ENCODE measurements at places on chromosomes 3 and 15.

GRCh38 chr3:187746059-187746441 is 782 bp upstream of the BCL6 start:
- DNase-seq, result no peak

DNA sequence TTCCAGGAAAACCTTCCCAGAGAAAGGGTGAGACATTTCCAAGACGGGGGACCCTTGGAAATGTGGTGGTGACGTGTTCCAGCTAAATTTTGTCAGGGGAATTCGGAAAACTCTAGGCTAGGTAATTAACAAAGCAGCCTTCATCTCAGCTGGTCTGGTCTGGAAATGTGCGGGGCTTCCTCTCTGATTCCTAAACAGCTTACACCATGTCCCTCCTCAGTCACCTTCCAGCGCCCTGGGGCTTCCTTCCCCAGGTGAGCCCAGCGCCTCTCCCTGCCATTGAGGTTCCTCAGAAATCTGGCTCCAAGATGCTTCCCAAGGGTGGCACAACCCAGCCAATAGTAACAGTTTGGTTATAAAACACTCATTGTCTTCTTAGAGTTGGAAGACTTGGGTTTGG is 571 bp downstream of the ACAD9 start:
- DNase-seq, result no peak

- no peak for DNase-seq
Measured at GRCh38 chr3:158743664-158744566, 11.7 kb upstream of the RARRES1 start.

DNA sequence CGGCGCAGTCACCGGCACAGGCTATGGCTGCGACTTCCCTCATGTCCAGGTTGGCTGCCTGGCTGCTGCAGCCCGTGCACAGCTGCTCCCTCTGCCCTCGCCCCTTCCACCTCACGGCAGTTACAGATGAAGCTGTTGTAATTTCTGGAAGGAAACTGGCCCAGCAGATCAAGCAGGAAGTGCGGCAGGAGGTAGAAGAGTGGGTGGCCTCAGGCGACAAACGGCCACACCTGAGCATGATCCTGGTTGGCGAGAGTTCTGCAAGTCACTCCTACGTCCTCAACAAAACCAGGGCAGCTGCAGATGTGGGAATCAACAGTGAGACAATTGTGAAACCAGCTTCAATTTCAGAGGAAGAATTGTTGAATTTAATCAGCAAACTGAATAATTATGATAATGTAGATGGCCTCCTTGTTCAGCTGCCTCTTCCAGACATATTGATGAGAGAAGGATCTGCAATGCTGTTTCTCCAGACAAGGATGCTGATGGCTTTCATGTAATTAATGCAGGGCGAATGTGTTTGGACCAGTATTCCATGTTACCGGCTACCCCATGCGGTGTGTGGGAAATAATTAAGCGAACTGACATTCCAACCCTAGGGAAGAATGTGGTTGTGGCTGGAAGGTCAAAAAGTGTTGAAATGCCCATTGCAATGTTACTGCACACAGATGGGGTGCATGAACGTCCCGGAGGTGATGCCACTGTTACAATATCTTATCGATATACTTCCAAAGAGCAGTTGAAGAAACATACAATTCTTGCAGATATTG is 13.2 kb upstream of the GNB4 start:
- DNase-seq, result no peak

GRCh38 chr3:28698706-28699105 is 350.1 kb upstream of the AZI2 start:
- DNase-seq, result no peak

DNA sequence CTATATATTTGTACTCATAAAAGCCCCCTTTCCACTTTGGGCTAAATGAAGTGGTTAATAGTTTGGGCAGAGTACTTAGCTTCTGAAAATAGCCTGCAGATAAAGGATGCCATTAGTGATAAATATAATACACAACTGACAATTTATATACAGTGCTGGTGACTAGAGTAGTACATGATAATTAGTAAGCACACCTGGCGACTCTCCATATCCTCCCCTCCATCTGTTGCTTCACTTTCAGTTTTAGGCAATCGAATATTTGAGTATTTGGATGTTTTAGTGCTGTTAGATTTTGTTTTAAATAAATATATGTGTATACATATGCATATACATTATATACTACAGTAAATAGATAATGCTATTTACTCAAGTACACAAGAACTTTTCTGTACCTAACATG is 35.9 kb upstream of the CHMP2B start:
- DNase-seq, result no peak

GRCh38 chr3:177758126-177758525 is 560.8 kb upstream of the TBL1XR1 start:
- no peak for DNase-seq

GRCh38 chr3:9769012-9769411 is 735 bp downstream of the CAMK1 start:
- DNase-seq, result no peak

GRCh38 chr3:60609446-60609845 is 641.8 kb downstream of the FHIT start:
- peak; percentile 5 for DNase-seq

- DNase-seq, result no peak
Measured at GRCh38 chr3:196962930-196963630, 5.6 kb downstream of the PIGZ start.

GRCh38 chr3:46868287-46868686 is 5.0 kb upstream of the MYL3 start:
- no peak for DNase-seq

DNA sequence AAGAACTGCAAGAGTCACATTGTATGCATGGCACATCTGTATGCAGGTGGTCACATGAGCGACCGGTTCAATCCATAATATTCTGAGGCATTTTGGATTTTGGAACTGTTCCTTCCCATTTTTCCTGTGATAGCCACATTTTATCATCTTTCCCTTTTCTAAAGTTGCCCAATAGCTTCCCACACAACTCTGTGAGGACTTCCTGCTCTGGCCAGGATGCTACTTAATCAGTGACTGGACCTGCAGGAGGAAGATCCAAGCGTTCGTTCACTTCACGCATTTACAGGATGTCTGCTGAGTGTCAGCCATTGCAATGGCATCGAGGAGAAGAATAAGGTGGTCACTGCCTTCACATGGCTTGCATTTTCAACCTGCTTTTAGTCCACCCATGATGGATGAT is 9.8 kb downstream of the KLHL6 start:
- DNase-seq, result no peak

DNA sequence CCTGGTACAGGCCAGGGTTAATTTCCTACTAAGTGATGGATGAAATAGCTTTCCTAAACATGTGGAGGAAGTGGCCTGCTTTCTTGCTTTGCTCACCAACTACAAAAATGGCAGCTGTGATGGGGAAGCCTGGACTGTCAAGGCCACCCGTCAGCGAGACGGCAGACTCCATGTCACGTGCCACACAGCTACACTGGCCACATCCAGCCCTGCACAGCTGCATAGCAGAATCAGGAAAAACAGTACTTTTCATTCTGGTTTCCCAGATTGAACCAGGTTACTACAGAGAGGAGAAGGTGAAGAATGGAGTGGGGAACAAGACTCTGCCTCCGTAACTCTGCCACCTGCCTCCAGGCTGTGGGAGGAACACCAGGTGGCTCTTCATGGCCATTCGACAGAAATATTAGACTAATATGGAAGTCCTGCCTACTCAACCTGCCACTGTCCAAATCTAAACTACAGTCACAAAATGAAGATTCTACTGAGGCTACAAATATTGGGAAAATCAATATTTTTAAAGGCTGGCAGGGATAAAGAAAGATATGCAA is 174.3 kb downstream of the MAGI1 start:
- DNase-seq, result no peak

- peak; percentile 47 for DNase-seq
Measured at GRCh38 chr3:134743006-134743405, 52.1 kb upstream of the EPHB1 start.

- DNase-seq, result peak; percentile 41
Measured at GRCh38 chr3:141331377-141332318, 36.7 kb upstream of the ZBTB38 start.

DNA sequence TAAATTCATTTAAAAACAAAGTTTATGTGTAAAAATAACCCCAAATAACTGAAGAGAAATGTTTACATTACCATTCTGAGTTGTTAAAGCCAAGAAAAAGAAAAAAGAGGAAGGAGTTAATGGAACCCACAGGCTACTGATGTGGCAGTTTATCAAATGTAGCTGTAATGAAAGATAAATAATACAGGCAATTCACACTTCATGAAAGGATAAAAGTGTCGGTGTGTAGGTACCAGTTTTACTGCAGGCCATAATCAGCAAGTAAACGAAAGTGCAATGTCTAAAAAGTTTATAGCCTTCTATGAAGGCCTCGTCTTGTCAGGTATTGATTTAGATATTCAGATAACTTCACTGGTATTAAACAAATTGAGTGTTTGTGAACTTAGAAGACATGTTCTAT is 164.6 kb downstream of the DPH6 start:
- no peak for DNase-seq

- no peak for DNase-seq
Measured at GRCh38 chr15:51183076-51183475, 88.4 kb upstream of the TNFAIP8L3 start.

DNA sequence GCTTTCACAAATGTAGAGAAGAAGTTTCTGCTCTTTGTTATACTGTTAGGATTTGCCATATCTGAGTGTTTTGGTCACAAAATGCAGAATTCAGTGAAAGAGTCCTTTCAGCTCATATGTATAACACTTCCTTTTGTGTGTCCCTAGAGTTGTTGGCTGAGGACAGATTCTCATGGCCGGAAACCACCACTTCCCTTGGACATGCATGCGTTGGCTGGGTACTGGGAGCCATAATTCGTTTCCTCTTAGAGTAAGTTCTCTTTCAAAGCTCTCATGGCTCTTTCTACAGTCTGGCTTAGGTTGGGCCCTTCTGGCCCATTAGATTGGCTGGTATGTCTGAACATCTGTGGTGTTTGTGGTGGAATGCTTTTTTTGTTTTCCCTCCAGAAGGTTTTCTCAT is 298.5 kb downstream of the DIPK2A start:
- DNase-seq, result no peak

DNA sequence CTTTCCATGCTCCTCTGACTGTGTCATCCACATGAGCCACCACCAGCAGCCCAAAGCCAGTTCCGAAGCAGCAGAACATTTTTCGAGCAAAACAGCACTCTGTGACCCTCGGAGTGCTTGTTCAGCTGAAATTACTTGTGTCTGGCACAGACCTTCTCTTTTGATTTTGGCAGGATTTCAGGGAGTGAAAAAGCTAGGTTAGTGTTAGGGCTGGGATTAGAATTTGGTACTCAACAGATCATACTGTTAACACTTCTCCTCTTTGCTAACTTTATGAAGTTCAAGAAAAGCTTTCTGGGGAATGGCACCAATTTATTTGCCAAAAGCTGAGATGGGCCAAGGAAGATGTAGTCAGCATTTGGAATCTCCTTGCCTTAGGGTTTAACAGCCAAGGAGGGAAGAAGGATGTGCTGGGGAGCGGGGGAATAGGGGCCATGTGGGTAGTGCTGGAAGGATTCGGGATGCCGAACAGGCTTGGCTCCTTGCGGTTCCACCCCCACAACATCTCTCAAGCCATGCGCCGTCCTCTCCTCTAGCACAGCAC is 55.1 kb upstream of the TRA2B start:
- no peak for DNase-seq

DNA sequence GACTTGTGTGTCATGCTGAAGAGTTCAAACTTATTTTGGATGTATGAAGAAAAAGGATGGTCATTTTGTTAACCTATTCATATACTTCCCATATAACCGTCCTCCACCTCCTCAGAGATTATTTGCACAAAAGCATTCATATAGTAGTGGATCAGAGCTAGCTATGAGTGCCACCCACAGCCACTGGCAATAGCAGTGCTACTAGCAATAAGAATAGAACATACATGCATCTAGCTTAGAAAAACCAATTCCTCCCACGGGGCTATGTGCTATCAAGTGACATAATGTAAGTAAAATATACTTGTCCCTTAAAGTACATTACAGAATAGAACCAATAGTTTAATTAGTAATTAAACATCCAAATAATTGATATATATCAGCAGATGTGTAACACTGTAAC is 10.3 kb upstream of the ZBED2 start:
- no peak for DNase-seq

DNA sequence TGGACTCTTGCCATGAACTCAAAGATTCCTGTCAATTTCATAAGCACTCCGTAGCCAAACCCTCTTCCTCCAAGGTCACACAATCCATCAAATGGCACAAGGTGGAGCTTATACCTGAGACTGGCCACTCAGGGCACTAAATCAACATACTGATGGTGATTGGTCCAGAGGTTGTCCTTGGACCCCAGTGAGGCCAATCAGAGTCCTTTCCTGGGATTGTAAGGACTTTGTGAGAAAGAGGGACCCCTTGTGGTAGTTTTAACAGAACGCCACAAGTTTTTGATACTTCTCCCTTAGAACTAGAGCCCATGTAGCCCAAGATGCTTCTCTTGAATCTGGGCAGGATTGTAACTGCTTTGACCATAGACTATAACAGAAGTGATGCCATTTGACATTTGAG is 44.4 kb upstream of the LARS2 start:
- DNase-seq, result peak; percentile 51

DNA sequence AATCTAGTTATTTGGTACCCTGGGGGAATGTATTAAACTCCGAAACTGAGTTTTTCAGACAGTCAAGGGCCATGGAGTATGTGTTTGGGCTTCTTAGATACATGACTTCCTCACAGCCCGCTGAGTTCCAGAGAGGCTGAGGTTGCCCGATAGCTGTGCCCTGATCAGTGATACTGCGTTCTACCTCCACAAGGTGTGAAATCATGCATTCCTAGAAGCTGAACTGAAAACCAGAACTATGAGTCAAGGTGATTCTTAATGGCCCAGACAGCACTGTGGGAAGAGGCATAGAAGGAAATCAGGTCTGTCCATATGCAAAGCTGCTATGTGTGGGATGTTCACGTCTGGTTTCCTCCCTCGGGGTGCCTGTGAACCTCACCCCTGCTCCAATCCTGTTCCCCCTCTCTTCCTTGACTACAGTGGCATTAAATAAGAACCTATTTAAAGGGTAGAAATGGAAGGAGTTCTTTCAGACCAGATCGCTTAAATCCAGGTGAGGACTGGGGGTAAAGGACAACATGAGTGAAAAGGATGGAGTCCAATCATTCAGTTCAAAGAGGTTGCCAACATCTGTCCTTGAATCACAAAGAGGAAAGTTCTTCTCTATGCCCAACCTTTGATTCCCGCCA is 74.3 kb downstream of the MYO1E start:
- DNase-seq, result no peak

DNA sequence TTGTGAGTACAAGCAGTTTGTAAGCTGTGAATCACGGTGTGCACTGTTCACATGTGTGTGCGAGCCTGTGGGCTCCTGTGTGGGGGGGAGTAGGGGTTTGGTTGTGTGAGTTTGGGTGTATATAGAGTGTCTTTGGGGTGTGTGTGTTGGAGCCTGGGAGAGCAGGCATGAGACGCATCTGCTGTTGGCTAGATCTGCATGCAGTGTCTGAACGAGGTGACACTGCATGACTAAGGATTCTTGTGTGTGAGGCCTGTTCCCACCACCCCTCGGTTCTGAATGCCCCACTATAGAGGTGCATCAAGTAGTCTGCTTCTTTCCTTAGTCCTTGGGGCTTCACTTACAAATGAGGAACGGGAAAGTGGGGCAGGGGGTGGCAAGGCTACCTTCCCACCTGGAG is 68.4 kb downstream of the MAGEF1 start:
- no peak for DNase-seq
